ENCODE measurements at places on chromosomes 6 and 20.

DNA sequence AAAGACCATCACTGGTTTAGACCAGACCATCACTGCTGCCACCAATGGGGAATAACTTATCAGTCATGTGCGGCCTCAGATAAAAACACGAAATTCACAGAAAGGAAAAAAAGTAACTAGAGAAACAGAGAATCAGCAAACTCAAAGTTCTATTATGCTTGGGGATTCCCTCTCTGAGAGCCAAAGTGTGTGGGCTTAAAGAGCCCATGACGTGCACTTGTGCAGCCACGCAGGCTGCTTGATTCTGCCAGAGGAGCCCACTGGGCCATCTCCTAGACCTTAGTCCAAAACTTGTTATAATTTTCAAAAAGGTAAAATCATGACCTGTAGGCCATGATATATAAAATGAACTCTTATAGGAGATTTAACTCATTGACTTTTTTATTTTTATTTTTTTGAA lies 15.2 kb downstream of the RAB44 start:
- DNase-seq, result no peak

DNA sequence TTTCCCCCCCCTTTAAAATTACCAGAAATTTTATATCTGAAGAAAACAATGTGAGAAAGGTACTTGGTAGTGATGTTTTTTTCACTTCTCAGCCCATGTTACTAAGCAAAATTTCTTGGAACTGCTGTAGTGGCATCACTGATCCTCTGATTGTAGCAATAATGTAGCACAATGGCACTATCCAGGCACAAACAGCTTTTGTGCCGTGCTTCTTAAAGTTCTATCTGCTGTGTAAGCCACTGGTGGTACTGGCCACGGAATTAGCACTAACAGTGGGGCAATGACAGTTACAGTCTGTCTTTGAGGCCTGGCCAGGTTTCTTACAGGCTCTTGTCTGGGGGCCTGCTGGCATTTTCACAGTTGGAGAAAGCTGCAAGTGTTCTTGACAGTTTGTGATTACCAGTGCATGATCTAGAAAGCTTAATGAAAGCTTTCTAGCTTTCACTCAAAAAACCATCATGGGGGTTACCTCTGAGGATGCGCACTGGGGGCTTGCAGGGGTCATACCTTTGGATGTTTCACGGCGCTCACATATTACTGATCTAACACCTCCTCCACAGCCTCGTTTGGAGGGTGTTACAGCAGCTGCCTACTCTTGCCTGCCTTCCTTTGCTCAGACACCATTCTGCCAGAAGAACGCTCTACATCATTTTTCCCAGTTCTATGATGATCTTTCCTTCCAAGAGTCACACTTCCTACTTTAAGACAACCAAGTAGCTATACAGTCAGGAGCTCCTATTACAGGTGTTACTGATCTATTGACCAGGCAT lies 58.4 kb upstream of the ARMH2 start:
- no peak for DNase-seq

GRCh38 chr6:112934433-112935327 lies 587.5 kb downstream of the RFPL4B start:
- DNase-seq, result no peak

DNA sequence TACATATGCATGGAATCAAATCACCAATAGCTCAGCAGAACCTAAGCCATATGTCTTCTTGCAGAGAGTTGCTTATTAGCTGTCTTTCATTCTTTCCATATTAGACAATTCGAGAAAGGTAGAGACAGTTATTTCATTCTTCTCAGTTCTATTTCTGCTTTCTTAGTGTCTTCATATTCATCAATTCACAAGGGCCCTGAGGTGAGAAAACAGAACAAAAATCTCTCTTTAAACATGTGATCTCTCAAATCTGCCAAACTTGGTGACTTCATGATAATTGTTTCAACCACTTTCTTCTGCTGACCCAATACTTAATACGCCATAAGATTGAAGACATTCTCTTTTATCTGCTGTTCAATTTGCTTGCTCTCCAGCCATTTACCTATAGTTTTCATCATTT lies 229.7 kb upstream of the MARCKS start:
- DNase-seq, result no peak

DNA sequence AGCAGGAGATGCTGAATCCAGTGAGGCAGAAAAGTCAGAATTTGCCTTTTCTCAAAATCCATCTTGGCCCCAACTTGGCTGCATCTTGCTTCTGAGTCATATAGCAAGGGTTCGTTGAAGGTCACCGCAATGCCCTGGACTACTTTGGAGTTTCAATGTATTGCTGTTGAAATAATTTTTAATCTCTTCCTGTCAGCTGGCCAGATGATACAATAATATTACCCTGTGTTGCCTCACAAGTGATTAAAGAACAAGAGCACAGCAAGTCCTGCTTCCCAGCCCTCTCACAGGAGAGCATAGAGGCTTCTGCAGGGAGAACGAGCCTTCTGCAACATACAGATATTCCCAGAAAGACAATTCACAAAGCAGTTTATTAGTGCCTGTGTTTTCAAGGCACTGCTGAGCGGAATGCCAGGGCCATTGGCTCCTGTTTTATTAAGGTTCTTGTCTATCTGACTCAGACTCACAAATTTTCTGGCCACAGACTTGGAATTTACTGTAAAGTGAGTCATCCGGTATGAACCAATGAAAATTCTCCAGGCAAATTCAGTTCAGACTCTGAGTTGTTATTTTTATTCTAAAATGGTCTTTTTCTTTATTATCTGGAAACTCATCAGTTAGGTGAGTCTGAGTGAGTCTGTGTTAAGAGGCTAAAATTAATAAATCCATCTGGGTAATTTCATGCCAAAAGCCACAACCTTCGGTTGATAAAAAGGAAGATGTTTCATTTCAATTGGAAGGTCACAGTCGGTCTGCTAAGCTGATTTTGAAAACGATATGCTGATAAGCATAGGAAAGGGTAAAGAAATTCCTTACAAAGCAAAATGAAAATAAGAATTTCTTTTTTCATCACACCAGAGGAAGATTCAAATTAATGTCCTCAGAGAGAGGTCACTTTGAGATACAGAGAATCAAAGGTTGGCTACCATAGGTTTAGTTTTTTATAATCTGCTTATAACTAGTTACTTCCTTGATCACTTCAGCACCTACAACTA lies 289.4 kb upstream of the STXBP5 start:
- no peak for DNase-seq

DNA sequence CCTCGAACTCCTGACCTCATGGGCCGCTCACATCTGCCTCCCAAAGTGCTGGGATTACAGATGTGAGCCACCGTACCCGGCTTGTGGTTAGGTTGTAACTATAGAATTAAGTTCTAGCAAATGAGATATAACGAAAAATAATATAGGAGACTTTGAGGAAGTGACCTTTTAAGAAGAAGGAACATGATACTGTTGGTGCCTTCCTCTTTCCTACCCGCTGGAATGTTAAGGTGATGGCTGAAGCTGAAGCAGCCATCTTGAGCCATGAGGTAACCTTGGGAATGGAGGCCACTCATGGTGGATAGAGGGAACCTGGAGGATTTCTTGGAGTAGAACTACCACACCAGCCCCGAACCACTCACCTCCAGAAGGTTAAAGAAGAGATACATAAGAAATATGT lies 48.1 kb upstream of the MDGA1 start:
- no peak for DNase-seq

- no peak for DNase-seq
Observed at GRCh38 chr6:12947151-12947871, 230.7 kb downstream of the PHACTR1 start.

DNA sequence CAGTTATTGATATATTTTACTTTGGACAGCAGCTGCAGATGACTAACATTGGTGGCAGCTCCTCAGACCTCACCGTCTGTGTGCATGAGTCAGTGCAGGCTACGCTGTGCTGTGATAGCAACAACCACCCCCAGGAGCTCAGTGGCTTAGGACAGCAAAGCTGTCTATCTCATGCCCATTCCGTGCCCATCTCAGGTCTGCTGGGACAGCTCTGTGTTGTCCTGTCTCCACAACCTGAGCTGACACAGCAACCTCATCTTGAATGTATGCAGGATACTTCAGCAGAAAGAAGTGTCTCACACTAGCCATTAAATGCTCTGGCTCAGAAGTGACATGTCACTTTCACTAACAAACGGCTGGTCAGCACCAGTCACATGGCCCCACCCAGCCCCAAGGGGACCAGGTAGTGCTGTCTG lies 47.7 kb downstream of the BANF2 start:
- no peak for DNase-seq

GRCh38 chr20:53677447-53678314 lies 84.0 kb upstream of the ZNF217 start:
- no peak for DNase-seq

DNA sequence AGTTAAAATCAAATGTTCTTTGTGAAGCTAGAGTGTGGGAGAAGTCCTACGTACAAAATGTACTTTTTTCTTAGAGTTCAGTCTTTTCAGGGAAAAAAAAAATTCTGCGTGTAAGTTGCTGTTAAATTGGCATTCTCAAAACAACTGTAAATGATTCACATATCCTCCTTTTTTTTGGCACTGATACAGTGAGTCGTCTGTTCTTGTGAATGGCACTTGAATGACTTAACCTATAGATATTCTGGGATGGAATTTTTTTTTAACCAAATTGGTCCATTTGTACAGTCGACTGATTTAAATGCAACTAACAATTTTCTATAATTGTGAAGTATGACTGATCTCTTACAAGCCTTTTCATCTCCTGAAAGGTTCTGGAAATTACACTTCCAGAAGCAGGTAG lies 5.5 kb upstream of the JAG1 start:
- DNase-seq, result no peak

DNA sequence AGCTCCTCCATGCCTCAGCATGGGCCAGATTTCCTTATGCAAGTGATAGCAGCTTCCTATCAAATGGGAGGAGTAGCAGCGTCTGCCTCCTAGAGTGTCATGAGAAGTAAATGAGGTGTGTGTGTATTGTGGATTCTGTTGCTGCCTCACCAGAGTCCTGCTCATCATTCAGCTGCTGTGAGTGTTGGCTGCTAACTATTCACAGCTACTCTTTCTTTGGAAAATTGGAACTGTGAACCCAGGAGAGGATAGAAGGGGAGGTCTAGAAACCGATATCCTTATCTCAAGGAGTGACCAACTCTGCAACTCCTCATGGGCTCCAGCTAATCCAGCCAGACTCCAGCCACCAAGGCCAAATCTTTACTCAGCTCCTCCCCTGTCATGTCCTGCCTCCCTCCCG lies 63.3 kb downstream of the TOX2 start:
- DNase-seq, result no peak

Data from activated CD4-positive, alpha-beta T cell treated with anti-CD3 and anti-CD28 coated beads, Interleukin-2, amount 50 U/mL, for 1 hour (primary cell).